ENCODE measurements at places on chromosomes 12 and 14.

- no peak for DNase-seq
Measured at GRCh38 chr12:2297658-2298057, 244.9 kb downstream of the CACNA1C start.

- DNase-seq = no peak
Measured at GRCh38 chr12:15979096-15980092, 68.3 kb downstream of the DERA start.

DNA sequence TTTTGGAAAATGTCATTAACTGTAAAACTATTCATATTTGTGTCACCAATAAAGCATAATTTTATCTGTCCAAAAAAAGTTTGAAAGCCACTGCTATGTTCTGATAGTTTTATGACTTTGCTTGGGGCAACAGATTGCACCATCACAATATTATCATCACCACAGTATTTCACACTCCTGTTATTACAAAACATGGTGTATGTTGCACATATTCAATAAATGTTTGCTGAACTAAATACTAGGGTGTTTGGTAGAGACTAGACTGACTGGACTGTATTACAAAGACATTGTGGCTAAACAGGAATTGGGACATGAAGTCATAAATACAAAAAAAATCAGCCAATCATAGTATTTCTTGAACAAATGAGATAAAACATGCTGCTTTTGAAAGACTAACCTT is 55.1 kb downstream of the PAWR start:
- no peak for DNase-seq

DNA sequence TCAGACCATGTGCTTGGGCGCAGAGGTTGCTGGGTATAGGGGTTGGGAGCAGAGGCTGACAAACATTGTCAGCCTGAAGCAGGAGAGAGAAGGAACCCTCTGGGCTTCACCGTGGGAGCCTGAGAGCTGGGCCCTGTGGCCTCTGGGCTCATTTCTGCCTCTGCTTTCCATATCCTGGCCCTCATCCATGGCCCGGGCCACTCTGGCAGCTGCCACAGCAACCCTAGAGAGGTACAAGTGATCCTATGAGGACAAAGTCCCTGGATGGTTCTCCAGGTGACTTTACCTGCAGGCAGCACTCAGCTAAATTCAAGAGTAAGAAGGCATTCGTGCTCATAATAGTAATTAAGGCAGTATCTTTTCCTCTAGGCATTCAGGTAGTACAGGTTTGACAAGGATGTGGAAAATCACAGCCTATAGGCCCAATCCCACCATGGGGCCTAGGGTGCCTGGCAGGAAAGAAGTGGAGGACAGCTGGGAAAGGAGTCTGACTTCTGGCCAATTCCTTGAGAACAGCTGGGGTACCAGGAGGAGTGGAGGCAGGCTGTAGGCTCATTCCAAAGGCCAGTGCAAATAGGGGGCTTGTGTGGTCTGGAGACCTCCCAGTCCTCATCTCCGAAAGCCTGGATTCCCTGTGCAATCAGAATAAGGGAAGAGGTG is 3.6 kb upstream of the TTC7B start:
- no peak for DNase-seq

DNA sequence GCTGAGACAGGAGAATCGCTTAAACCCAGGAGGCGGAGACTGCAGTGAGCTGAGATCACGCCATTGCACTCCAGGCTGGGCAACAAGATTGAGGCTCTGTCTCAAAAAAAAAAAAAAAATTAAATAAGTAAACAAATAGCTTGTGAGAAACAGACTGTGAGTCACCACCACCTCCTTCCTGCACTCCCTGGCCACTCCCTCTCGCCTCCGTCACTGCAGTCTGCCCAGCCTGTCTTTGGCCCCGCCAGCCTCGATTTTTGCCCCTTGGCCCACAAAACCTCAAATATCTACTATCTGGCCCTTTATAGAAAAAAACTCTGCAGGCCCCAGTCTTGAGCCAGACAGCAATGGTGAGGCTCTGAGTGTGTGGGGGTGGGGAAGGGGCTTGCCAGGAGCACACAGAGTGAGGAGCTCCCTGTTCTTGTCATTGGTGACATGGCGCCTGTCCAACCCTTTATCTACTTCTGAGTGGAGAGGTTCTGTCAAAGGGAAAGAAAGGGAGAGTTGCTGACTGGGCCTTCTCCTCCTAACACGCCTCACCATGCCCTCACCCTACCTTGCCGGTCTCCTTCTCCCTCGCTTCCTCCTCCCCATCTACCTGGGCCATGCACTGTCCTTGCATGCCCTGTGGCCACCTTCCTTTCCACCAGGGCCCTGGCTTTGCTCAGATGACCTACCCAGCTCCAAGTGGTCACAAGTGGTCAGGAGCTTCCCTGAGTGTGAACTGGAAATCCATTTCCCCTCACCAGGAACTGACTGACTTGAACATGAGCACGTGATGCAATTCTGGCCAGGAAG is 22.1 kb downstream of the LGMN start:
- no peak for DNase-seq
